ENCODE measurements at places on chromosomes 12 and 14.
A peak's percentile ranks its signal among the peaks of the same experiment; 100 is the strongest.

GRCh38 chr14:22394616-22395015 lies 194.4 kb downstream of the DAD1 start:
- no peak for DNase-seq

GRCh38 chr12:96421014-96421413 lies 20.8 kb upstream of the CDK17 start:
- peak; percentile 51 for DNase-seq

GRCh38 chr12:75308279-75308678 lies 21.8 kb downstream of the CAPS2 start:
- no peak for DNase-seq

- no peak for DNase-seq
Observed at GRCh38 chr14:88264116-88264515, 59.0 kb downstream of the KCNK10 start.

GRCh38 chr12:24118668-24119067 lies 169.2 kb upstream of the SOX5 start:
- DNase-seq, result no peak

- no peak for DNase-seq
Observed at GRCh38 chr12:94143951-94144350, 4.4 kb upstream of the PLXNC1 start.

DNA sequence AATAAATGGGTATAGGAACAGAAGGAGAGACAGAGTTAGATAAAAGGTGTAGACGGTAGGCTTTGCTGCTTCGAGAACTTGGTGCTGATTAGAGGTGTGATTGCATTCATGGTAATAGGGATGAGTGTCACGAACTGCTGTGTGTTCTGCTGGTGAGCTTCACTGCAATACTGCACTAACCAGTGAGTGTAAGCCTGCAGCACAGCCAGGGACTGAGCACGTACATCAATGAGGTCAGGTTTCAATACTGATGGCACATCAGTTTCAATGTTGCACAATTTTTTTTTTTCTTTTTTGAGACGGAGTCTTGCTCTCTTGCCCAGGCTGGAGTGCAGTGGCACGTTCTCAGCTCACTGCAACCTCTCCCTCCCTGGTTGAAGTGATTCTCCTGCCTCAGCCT lies 24.9 kb upstream of the EDDM3A start:
- no peak for DNase-seq

GRCh38 chr14:89550821-89551220 lies 133.8 kb upstream of the FOXN3 start:
- no peak for DNase-seq

DNA sequence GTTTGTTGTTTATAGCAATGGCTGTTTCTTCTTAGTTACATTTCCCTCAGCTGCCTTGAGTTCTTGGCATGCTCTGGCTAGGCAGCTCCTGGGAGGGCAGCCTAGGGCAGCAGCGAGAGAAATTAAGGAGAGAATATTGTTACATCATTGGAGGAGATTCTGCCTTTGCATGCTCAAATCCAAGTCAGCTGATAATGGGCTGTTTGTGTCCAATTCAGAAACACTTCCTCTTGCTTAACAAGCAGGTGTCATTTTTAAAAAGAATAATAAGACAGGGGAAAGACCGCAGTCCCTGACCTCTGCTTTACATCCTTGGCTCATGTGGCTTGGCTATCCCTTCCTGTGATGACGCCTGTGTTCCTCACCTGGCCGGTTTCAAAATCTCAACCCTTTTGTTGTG lies 76.9 kb downstream of the ESR2 start:
- no peak for DNase-seq
